ENCODE measurements at places on chromosomes 5 and 9. TPM values are rescaled to one million over a fixed set of nuclear protein-coding genes. Genes with fewer than 3 reads are reported as not detected.

DNA sequence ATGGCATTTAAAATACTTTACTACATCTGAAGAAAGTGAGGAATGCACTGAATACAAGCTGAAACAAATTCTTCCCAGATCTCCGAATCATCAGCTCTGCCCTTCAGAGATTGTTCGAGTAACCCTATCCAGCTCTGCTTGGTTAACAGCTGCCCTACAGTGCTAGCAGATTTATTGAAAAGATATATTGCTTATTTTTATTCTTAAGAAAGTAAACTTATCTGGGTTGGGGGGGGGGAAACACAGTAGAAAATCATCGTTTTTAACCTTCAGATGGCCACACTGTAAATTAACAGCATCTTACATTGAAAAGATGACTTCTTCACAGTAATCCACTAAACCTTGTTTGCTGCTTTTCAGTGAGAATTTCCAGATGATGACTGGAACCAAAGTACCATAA lies 210.8 kb downstream of the NFIB start:
- DNase-seq, result no peak
- peaks cover 10% of the 10 kb centered on the region for H3K4me1 ChIP-seq
- H3K27ac ChIP-seq, result no peak overlapping the region
- no peak overlapping the region for H3K4me3 ChIP-seq
- H3K27me3 ChIP-seq, result no peaks in the 10 kb centered on the region
- no peaks in the 10 kb centered on the region for H3K36me3 ChIP-seq

DNA sequence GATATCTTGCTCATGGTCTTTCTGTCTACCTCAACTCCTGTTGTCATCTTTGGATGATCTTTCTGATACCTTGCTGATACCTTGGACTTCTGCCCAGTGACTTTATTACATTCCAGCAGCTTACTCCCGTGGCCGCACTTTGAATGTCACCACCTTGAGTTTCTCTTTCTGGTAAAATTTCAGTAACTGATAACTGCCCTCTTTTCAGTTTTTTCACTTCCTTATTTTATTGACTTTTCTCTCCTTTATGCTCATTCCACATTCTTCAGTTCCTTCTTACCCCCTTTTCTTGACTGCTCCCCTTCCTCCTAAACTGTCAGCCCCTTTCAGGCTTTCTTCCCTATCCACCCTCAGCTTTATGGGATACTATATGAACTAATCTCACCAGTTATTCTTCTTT lies 7.0 kb upstream of the FBXO4 start:
- no peak overlapping the region for H3K27ac ChIP-seq
- H3K36me3 ChIP-seq, result peaks cover 90% of the 10 kb centered on the region
- DNase-seq, result no peak
- no peaks in the 10 kb centered on the region for H3K27me3 ChIP-seq
- no peaks in the 10 kb centered on the region for H3K4me1 ChIP-seq
- no peak overlapping the region for H3K4me3 ChIP-seq

DNA sequence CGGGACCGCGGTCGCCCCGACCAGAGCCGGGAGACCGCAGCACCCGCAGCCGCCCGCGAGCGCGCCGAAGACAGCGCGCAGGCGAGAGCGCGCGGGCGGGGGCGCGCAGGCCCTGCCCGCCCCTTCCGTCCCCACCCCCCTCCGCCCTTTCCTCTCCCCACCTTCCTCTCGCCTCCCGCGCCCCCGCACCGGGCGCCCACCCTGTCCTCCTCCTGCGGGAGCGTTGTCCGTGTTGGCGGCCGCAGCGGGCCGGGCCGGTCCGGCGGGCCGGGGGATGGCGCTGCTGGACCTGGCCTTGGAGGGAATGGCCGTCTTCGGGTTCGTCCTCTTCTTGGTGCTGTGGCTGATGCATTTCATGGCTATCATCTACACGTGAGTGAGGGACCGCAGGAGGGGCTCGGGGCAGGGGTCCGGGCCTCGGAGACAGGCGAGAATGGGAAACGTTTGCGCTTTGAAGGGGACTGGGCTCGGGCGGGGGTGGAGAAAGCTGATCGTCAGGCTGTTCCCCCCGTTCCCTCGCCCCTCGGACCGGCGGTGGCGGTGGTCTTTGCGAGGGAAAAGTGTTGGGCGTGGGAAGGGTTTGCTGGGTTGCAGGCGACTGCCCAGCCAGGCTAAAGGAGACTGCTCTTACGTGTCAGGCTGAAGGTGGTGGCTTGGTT lies 457 bp downstream of the UGCG start:
- no peaks in the 10 kb centered on the region for H3K27me3 ChIP-seq
- no peaks in the 10 kb centered on the region for H3K4me1 ChIP-seq
- DNase-seq, result peak; percentile 86
- H3K27ac ChIP-seq, result peak overlapping the region; percentile 84

GRCh38 chr9:133406480-133407307 lies 11.1 kb downstream of the REXO4 start:
- DNase-seq, result peak; percentile 92
- no peaks in the 10 kb centered on the region for H3K4me1 ChIP-seq
- H3K27me3 ChIP-seq, result no peaks in the 10 kb centered on the region
- H3K4me3 ChIP-seq, result no peak overlapping the region
- peaks cover 52% of the 10 kb centered on the region for H3K36me3 ChIP-seq
- no peak overlapping the region for H3K27ac ChIP-seq

- no peak overlapping the region for H3K4me3 ChIP-seq
- no peak overlapping the region for H3K27ac ChIP-seq
- DNase-seq, result peak; percentile 18
- H3K4me1 ChIP-seq, result no peaks in the 10 kb centered on the region
- no peaks in the 10 kb centered on the region for H3K36me3 ChIP-seq
Observed at GRCh38 chr9:34490760-34491159, 32.0 kb downstream of the ENHO start.

Gene MLANA
- total RNA-seq, result not detected
